ENCODE measurements at places on chromosomes 2 and 18.

GRCh38 chr2:136154384-136154783 is 36.4 kb upstream of the CXCR4 start:
- DNase-seq = no peak

- no peak for DNase-seq
Observed at GRCh38 chr2:217325251-217325650, 465.4 kb upstream of the TNP1 start.

DNA sequence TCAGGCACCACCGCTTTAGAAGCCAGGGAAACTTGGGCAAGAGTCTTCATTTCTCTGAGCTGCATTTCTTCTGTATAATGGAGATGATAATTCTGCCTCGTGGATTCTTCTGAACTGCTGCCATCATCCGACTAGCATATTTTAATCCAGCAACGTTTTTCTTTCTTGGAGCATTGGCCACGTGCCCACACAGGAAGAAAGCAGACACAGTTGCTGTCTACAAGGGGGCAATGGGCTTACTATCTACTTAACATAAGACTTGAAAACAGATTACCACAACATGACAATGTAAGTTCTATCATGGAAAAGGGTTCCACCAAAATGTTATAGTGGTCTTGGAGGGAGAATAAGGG is 176.5 kb downstream of the FAM210A start:
- no peak for DNase-seq

DNA sequence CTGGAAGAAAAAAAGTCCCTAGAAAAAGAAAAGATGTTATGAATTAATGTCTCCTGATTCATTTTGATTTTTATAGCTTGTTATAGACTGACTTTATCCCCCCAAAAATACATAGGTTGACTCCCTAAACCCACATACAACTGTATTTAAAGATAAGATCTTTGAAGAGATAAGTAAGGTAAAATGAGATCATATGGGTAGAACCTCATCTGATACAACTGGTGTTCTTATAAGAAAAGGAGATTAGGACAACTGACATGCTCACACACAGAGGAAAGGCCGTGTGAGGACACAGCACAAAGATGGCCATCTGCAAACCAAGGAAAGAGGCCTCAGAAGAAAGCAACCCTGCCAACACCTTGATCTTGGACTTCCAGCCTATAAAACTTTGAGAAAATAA is 117.5 kb downstream of the CD226 start:
- DNase-seq = no peak

DNA sequence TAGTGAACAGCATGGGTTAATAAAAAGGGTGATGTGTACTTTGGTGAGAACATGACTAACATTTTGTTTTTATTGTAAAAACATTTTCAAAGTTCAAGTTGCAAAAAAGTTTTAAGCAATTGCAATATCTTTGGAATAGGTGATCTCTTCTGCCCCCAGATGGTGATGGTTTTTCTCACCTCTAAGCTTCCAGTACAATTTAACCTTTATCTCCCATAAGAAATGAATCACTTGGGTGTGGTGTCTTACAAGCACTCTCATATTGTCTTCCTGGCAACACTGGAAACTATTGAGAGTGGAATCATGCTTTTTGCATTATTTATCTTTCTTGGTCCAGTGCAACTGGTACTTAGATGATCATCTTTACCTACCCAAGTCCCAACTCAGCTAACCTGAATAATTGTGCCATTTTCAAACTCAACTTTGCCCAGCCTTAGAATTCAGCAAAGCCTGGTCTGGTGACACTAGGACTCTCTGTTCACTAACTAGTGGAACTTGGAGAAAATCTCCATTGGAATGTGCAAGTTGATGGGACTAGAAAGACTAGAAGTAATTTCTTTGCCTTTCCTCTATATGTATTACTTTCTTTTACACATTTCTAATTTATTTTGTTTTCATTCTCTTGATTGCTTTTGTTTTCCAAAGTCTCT is 964.7 kb upstream of the ZEB2 start:
- no peak for DNase-seq

DNA sequence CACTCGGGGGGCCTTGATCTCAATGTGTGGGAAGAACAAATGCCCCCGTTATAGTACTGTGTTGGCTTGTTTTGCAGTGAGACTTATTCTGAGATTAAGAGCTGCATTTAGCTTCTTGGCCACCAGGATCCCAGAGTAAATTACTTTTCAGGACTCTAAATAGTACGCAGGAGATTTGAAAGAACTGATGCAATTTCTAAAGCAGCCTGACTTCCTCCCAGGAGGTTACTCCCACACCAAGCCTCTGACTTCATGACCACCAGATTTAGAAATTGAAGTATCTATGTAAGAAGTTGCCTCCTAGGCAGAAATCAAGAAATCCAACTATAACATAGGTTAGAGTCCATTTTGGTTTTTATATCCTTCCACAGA is 67.0 kb downstream of the FEZ2 start:
- no peak for DNase-seq

GRCh38 chr18:50518787-50519546 is 40.9 kb upstream of the MAPK4 start:
- no peak for DNase-seq

DNA sequence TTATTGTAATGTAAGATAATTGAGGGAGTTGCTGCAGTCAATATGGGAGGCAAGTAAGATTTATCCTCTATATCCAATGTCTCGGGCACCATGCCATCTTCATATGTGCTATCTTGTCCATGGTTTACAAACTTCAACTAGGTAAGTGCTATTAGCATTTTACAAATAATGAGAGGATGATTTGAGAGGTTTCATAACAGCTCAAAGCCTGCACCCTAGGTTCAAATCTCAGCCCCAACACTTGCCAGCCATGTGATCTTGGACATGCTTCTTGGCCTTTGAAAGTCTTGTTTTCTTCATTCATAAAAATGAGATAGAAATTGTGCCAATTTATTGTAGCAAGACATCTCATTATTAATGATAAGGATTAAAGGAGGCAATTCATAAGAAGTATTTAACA is 108.8 kb downstream of the RND3 start:
- DNase-seq = no peak

GRCh38 chr2:218071218-218071937 is 2.3 kb downstream of the RUFY4 start:
- DNase-seq = no peak

DNA sequence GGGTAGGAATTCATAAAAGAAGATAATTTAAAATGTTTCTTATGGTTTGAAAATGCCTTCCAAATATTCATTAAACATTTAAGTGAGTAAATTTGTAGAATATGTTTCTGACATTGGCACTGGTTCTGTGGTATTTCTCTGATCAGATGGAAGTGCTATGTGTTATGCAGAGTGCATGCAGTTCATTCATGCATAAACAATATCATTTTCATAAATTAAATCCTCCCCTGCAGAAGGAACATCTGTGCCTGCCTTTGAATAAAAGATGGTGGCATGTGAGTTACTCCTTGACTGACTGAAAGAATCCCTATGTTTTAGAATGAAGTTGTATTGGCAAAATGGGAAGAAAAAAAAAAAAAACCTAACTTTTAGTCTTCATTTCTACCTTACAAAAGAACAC is 5.9 kb downstream of the NEUROD1 start:
- no peak for DNase-seq

- no peak for DNase-seq
Observed at GRCh38 chr2:11870064-11870463, 123.6 kb downstream of the LPIN1 start.

- no peak for DNase-seq
Observed at GRCh38 chr2:59756150-59756549, 797.3 kb downstream of the BCL11A start.

DNA sequence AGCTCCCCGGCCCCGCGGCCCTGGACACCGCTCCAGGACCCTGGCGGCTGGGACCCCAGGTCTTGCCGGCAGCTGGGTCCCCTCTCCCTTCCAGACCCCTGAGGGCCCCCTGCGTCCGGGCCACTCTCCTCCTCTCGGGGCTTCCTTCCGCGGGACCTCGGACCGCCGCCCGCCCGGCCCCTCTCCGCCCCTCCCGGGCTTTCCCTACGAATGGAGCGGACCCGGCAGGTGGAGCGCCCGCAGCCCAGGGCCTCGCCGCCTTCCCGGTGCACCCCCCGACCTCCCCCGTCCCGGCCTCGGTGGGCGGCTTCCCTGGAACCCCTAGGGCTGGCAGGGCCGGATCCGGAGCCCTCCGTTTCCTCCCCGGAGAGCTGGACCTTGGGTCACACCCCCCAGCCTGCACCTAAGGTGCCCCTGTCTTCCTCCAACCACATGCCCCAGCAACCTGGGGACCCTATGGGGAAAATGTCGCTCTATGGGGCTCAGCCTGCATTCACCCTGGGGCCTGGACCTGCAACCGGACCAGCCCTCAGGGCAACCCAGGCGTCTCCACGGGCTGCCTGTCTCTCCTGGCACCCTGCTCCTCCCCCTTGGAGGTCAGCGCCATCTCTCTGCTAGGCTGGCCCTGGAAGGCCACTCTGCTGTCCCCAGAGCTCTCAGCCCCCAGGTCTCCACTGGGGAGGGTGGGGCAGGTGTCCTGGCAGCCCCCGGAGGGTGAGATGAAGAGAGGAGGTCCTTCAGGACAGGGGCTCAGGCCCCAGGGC is 730 bp downstream of the B3GNT7 start:
- no peak for DNase-seq

DNA sequence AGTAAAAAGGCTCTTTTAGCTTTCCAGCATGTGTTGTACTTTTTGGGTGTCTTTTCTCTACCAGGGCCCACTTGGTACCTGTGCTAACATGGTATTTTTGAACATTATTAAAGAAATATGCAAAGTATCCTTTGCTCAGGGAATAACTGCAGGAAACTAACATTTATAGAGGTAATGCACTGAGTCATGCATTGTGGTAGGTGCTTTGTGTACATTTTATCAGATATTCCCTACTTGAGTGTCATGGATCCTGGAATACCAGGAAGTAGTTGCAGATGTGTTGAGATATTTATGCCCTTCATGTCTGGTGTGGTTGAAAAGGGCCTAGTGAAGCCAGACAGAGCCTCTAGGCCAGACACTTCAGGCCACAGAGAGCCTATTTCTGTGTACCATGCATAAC is 215.5 kb upstream of the CYRIA start:
- DNase-seq = no peak

- no peak for DNase-seq
Observed at GRCh38 chr18:35076135-35076924, 35.1 kb downstream of the MAPRE2 start.

Data from CD4-positive, alpha-beta T cell treated with Interleukin-15 for 4 hours (primary cell).